ENCODE measurements at places on chromosomes 6 and 20.

- no peak for DNase-seq
These were observed 60.1 kb downstream of the MTHFD1L start for GRCh38 chr6:150925590-150925928.

- DNase-seq, result no peak
These were observed 198.1 kb upstream of the SGK1 start for GRCh38 chr6:134515986-134516385.

GRCh38 chr6:142380626-142381025 lies 78.8 kb downstream of the ADGRG6 start:
- no peak for DNase-seq

DNA sequence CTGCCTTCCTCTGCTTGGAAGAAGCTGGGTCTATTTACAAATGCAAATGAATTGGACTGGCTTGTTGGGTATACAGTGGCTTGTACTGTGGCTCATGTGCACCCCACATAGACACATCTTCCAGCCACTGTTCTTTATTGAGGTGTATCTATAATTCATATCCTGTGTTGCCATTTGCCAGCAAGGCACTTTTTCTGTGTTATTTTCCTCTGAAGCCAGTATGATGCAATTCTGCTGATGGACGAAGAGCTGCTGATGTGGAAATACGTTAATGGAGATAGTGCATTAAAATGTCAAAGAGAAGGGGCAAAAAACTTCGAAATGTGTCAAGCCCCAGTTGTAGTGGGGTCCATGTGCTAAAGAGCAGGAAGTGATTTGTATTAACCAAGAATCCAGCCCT lies 167.5 kb downstream of the TMEM242 start:
- no peak for DNase-seq

GRCh38 chr6:21386744-21387143 lies 206.8 kb upstream of the SOX4 start:
- DNase-seq, result no peak

GRCh38 chr6:133333852-133334251 lies 92.7 kb downstream of the EYA4 start:
- DNase-seq, result no peak

DNA sequence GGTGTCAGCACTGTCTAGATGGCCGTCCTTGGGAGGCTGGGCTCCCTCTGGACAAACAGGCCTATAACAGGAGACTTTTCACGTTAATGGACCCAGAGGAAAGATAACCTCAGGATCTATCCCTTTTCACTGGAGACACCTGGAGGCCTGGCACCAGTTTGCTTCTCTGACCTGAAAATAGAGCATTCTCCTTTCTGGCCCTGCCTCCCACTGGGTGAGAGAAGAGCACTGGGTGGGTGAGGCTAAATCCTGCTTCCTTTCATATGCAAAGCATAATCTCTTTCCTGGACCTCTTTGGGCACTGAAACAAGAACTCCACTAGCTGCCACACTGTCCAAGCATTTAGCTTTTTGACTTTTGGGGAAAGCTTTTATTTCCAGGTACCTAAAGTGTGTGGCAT lies 78.3 kb downstream of the FOXO3 start:
- DNase-seq, result no peak

DNA sequence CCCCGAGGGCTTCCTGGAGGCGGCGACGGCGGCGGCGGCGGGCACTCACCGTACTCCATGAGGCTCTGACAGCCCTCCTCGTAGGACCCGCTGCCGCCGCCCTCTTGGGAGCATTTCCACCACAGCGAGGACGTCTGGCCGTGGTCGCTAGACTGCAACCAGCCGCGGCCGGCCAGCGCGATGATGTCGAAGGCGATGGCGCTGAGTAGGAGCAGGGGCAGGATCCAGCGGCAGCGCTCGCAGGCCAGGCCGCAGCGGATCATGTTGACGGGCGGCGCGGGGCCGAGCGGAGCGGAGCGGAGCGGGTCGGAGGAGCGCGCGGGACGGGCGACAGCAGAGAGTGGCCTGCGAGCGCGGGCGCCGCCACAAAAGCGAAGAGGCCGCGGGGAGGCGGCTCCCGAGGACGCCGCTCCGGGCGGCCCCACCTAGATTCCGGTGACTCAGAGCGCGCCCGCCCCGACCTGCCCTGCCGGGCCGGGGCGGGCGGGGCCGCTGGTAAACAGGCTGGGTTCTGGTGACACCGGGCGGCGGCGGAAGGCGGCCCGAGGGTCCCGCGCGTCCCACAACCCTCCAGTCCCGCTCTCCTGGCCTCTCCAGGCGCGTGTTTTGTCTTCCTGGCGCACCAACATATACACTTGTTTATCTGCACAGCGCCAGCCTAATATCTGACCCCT lies at the start of gene PERP:
Gene PERP, minus strand, starts transcription at position 342 of the 674 bp plus-strand sequence. Its CDS starts 79 bp downstream, at position 263.
- peak; percentile 57 for DNase-seq

GRCh38 chr20:14454296-14454695 lies 116.9 kb upstream of the FLRT3 start:
- DNase-seq, result no peak

DNA sequence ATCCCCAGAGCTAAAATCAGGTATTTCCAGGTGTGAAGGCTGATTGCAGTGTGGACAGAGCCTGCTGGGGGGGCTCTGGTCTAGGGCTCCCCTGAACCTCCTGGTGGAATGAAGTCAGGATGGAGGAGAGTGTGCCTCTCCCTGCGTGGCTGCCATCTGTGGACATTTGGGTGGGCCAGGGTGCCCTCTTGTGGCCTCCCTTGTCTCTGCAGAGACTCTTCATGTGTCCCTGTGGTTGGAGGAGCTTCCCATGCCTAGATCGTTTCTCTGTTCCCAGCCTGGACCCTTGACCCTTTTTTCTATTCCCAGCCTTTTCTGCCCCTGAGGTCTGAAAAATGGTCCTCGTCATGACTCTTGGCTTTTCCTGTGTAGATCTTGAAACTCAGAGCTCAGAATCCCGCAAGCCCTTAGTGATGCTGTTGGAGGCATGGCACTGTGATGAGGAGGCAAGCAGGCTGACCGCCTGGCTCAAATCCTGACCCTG lies 9.9 kb upstream of the PSMF1 start:
- peak; percentile 46 for DNase-seq

DNA sequence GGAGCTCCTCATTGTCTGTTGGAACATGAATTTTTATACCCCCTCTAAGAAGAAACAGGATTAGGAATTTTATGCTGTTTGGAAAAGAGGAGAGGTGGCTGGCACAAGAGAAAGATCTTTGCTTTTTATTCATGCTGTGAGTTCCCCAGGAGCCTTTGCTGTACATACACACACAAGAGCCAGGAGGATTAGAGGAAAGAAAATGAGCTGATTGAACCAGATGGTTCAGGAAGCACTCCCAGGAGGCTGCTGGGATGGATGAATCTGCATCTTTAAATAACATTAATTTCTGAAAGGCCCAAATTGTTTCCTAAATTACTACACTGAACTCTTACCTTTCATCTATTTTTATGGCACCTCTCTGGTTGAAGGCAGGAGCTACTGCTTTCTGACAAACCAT lies 20.1 kb upstream of the TCP11 start:
- DNase-seq, result no peak

- no peak for DNase-seq
These were observed 191.8 kb upstream of the ARG1 start for GRCh38 chr6:131381052-131381708.

- peak; percentile 84 for DNase-seq
These were observed at the start of gene DPM1 for GRCh38 chr20:50957798-50958614. Gene DPM1 (minus strand): TSS chr20:50958532. CDS start chr20:50958523, 9 bp downstream.

- no peak for DNase-seq
These were observed 48.7 kb downstream of the DNAAF9 start for GRCh38 chr20:3358676-3359340.

DNA sequence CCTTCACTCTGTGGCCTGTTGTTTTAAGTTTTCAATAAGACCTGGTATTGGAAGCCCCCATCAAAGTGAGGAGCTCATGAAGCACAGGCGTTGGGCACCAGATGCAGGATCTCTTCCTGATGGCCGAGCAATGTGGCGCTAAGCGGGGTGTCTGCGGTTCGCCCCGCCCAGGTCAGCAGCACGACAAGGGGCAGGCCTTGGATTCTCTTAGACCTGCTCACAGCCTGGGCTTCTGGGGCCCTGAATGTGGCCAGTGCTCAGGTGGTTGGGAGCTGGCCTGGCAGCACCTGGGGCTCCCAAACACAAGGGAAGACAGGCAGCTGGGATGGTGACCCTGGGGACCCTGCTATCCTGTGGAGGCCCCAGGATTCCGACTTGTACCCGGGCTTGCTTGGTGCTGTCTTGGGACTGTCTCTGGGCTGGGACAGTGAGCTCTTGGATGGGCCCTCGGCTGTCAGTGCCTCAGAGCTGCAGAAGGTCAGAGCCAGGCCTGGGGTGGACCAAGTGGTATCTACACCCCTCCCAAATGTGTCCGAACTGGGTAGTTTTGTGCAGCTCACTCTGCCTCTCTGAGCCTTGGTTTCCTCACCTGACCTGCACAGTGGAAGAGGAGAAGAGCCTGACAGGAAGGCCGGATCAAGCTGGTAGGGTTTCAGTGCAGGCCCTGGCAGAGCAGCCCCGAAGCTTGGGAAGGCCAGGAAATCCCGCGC lies 69.1 kb downstream of the PHACTR3 start:
- no peak for DNase-seq

DNA sequence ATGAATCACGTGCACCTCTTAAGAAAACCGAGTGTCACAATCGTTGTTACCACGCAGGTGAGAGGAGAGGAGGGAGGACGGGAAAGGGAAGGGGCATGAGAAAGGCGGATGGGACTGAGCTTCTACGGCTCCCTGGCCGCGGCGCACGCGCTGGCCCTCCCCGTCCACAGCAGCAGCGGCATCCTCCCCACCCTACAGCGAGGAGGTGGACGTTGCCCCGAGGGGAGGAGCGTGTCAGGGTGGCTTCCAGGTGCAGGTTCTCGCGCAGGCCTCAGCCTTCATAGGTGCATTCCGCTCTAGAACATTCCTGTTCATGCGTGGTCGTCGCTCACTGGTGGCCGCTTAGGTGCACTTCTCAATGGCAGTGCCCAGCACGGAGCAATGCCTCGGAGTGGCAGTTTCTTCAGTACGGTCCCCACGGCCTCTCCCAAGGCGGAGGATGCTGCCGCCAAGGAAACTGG lies 29.7 kb upstream of the AFDN start:
- no peak for DNase-seq

- no peak for DNase-seq
These were observed 30.3 kb upstream of the POPDC3 start for GRCh38 chr6:105209950-105210706.

DNA sequence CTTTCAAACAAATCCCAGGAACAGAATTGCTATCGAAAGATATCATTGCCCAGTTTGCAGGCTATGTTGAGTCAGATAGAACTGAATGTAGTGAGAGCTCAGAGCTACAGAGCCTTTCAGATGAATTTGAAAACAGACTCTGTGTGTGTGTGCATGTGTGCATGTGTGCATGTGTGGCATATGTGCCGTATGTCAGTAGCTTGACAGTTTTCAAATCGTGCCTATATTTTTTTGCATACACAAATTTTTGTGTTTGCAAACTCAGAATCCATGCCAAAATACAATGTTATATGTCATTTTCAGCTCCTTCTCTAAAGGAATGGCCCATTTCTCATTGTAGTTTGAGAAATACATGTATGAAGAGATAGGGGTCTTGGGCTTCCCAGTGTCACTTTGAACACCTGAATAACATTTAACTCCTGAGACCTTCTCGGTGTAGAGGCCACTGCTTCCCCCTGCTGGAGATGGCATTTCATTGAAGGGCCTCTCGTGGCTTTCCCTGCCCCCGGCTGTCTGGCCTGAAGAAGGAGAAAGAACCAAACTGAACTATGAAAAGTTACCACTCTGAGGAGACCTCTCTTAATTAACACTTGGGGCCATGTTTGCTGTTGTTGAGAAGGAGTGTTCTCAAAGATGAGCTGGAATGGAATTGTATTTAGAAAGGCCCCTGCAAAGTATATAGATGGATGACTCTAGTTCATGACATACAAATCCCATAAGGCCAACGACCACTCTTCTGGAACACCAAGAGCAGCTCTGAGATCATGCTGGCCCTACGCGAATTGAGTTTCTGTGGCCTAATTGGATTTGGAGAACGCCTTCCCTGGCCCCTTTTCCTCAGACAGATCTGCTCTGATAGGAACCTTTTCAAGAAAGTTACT lies 58.7 kb downstream of the VAPB start:
- DNase-seq, result peak; percentile 37

DNA sequence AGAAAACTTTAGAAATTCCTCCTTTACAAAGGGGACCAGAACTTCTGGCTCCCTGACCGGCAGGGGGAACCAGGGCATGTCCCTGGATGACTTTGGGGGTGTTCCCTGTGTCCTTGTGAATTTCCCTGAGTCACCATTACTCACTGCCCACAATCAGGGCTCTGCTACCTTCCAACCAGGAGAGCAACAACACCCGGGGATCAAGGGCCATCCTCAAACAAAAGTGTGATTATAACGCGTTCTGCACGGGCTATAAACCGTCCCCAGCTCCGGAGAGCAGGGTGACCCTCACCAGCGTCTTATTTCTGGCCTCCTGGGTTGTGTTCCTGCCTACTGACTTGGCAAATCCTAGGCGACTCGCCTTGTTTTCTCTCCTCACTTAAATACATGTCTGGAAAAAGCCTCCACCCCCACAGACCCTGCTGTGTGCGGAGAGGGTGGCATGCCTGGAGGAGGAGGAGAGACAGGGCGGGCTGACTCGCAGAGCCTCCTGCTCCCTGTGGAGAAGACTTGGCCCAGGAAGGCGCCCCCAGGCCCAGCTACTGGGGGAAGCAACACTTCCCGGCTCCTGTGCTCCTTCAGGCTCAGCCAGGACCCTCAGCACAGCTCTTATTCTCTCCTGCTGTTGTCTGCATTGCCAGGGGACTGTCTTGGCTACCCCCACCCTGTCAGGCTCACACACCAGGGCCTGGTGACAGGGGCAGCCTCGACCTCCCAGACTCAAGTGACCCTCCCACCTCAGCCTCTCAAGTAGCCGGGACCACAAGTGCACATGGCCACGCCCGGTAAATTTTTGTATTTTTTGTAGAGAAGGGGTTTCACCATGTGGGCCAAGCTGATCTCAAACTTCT lies 54.1 kb downstream of the FGD2 start:
- DNase-seq, result peak; percentile 29

DNA sequence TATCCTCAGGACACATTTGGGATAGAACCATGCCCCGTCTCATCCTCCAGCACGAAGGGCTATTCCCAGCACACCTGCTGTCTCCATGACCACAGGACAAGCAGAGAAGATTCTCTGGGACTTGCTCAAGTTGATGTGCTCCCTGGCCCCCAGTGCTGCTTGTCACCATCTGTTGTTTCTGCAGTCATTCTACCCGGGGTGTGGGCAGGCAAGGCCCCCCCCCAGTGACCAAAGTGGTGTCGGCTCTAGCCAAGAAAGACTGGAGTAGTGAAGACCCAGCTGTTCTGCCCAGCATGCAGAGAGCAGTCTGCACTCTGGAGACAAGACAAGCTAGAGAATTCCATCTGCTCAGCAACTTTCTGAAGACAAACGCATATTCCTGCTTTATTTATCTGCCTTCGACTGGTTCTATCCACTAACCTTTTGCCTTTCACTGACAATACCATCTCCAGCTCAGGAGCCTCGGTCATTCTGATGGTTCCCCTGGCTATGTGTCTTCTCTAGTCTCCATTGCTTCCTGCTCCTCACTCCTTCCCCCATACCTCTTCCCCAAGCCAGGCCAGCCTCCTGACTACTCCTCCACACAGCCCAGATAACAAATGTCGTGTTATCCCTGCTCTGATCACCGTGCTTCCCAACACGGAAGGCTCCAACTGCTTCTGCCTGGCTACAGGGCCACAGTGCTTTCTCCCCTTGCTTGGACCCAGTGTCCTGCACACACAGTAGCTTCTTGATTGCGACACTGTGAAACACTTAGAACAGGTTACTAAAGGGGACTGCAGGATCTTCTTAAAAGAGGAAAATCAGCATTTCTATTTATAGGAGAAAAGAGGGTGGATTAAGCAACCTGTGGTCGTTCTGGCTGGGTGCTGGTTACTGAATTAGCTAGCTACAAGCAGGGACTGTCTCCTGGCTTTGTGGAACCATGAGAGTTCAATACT lies 86.7 kb upstream of the EMILIN3 start:
- no peak for DNase-seq
